ENCODE measurements at places on chromosomes 3 and 15.

DNA sequence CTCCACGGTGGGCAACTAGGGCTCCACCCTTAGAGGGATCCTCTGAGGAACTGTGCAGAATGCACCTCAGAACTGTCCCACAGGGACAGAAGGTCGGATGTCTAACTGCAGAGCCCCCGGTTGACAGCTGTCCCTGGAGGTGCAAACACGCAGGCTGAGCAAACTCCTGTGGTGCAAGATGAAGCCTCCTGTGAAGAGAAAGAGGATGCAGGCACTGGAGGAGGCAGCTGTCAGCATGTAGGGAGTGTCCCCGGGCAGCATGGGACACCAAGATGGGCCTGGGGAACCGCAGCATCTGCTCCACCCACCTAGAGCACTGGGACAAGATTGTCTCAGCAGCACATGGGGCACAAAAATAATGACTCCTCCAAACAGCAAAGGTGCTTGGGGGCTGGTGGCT lies 258.9 kb downstream of the ABHD5 start:
- DNase-seq, result no peak

- no peak for DNase-seq
Observed at GRCh38 chr3:58022490-58022889, 14.3 kb downstream of the FLNB start.

DNA sequence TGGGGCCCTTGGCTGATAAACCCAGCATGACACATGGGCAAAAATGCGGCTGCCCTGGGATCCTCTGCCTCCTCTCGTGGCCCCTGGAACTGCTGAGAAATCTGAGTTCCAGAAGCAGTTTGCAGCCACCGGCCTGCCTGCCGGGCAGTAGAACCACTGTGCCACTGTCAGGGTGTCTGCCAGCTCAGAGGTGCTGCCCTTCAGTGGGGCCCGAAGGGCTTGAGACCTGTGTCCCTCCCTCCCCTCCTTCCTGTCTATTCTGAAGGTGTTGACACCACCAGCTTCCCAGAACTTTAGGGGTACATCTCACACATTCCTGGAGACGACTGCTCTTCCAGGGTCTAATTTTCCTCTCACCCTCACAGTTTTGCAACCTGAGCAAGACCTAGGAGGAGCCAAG lies 88.2 kb upstream of the POMGNT2 start:
- DNase-seq, result no peak

- DNase-seq, result no peak
Observed at GRCh38 chr3:2838546-2839157, 271.5 kb downstream of the IL5RA start.

- DNase-seq, result no peak
Observed at GRCh38 chr15:98805434-98806274, 157.3 kb downstream of the IGF1R start.

GRCh38 chr3:65177960-65178376 lies 490.2 kb upstream of the ADAMTS9 start:
- no peak for DNase-seq

Measured in NCI-H1105 treated with DMSO at 0.1 percent for 48 hours (cell line).